CD4-positive, alpha-beta T cell treated with Interferon alpha-2 for 1 hour (primary cell): ENCODE measurements at places on chromosomes 7 and 10.

GRCh38 chr10:126185676-126186447 is 202.4 kb downstream of the ADAM12 start:
- no peak for DNase-seq

GRCh38 chr7:20541608-20542349 is 73.7 kb upstream of the ABCB5 start:
- DNase-seq: no peak

GRCh38 chr10:73494877-73495225 is 973 bp downstream of the PPP3CB start:
- no peak for DNase-seq

DNA sequence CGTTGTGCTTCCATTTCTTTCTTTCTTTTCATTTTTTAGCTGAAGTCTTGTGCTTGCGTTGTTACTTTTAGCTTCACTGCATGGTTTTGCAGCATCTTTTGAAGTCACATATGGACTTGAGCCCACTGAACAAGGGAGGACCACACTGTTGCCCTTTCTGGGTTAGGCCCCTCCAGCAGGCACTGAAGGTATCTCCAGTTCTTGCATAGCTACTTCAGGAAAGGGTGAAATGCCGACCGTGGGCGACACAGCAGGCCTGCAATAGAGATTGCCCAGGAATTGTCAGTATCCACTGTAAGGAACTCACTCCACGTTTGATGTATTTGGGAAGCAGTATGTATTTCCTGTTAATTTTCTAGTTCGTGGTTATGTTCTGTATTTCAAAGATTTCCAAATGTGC is 85.1 kb downstream of the WDR37 start:
- DNase-seq: no peak

DNA sequence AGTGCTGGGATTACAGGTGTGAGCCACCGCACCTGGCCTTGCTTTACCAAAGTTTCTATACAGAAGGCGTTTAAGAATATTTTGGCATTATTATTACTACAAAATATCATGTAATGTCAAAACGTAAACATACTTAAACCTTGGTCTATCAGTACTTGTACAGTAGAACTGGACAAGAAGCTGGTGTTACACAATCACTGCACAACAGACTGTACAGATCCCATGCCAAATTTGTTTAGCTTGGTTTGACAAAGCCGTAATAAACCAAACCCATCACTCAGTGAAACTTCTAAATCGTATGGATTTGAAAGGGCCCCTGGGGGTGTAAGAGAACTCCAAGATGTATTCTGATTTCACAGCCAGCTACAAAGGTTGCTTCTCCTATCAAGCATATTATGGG is 51.8 kb upstream of the RHEB start:
- no peak for DNase-seq

DNA sequence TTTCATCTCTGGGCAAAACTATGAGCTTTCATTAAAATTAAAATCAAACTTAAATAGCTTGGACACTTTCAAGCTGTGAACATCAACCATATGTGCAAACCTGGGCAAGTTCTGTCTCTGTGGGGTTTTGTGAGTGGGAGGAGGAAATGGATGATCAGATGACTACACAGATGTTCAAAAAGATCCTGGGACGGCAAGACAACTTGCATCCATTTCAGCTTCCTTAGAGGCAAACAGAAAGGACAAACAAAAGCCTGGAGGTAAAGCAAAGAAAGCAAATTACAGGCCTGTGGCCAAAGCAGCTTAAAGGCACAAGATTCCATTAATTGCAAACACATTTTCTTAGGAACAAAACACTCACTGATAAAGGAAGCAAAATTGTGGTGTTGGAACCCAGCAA is 222.2 kb downstream of the NEBL start:
- DNase-seq: no peak

DNA sequence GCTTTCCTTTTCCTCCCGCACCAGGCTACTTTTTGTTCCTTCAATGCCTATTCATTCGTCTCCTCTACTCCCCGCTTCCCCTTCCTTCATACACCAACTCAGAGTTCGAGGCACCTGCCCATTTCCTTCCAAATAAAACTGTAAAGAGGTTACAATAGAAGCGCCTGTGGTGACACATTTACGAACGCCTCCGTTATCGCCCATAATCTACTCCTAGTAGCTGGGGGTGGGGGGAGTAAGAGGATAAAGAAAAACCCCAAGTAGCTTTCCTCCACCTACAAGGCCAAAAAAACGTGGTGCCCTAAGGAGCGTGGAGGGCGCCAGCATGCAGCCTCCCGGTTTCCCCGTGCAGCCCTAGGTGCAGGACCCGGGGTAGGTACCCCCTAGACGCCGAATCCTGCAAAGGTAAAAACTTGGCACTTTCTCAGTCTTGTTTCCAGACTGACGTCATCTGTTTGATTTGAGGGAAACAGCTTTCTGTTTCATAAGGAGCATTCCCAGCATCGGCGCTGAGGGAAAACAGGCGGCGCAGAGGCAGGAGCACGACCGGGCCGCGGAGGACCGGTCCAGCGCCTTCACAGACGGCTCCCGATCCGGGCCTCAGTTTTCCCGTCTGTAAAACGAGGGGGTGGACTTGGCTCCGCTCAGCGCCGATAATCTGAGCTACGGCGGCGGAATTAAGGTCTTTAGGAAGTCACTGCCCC is 922 bp downstream of the PPA1 start:
- no peak for DNase-seq

DNA sequence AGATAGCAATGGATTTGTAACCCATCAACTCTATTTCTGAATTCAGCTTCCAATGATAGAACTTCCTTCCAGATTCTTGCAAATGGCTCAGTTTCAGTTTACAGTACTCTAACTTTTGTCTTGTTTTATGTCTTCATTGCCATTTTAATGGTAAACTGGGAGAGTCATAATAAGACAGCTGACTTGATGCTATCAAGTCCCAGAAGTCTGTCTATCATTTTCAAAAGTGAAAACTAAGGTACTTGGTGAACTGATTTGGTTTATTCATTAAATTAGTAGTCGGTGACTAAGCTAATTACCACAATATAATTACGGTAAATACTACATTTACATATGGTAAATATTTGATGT is 25.0 kb downstream of the RTKN2 start:
- peak; percentile 36 for DNase-seq

GRCh38 chr7:45188736-45189135 is 31.1 kb downstream of the RAMP3 start:
- no peak for DNase-seq

DNA sequence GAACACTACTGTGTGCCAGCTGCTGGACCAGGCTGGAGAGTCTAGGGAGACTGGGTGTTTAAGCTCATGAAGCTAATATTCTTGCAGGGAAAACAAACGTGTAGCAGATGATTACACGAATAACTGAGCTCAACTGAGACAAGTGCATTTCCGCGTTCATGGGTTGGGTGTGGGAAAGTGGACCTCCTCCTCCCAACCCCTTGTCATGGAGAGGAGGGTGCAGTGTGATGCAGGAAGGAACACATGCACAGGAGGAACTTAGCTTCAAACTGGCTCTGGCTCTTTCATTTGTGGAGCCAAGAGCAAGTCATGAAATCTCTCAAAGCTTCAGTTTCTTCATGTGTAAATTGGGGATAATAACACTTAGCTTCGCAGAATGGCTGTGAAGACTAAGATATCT is 204.3 kb downstream of the ARHGAP12 start:
- DNase-seq: no peak

GRCh38 chr10:125103466-125103865 is 56.9 kb downstream of the CTBP2 start:
- DNase-seq: no peak

DNA sequence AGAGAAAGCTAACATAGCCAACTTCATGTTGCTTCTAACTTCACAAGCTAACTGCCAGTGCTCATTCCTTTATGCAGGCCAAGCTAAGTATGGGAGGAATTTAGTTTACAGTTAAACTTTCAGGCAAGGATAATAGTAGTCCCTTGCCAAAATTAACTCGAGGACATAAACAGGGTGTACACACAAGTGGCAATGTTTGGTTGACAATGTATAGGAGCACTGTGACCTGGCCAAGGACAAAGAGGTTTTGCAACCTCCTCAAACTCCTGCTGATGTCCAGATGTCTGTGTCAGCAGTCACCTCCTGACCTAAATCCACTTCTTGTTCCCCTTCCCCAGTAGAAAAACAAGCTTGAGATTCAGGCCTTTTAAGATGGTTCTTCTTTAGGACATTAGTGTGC is 494.6 kb upstream of the KLF6 start:
- DNase-seq: no peak

GRCh38 chr10:14548474-14548873 is 217.8 kb upstream of the FRMD4A start:
- DNase-seq: no peak

GRCh38 chr7:101537935-101538595 is 91.0 kb downstream of the MYL10 start:
- DNase-seq: no peak

DNA sequence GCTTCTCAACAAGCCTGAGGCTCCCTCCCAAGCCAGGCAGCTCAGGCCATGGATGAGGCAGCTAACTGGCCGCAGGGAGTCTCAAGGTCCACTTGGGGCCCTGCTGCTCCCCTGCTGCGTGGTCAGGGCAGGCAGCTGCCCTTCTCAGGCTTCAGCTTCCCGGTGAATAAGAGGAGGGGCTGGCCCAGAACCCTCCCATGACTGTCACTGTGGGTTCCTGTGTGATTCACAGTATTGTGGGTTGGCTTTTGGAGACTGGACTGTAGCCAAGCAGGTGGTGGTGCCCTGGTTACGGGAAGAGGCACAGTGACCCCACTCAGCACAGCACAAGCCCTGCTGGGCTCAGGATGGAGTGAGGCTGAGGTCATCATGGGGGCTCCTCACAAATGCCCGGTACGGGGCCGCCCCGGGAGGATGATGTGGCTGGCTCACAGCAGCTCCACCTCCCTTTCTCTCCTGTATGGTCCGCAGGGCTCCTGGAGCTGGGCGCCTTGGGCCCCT is 189.8 kb downstream of the HECW1 start:
- no peak for DNase-seq

GRCh38 chr7:92808006-92808405 is 28.4 kb downstream of the CDK6 start:
- no peak for DNase-seq

DNA sequence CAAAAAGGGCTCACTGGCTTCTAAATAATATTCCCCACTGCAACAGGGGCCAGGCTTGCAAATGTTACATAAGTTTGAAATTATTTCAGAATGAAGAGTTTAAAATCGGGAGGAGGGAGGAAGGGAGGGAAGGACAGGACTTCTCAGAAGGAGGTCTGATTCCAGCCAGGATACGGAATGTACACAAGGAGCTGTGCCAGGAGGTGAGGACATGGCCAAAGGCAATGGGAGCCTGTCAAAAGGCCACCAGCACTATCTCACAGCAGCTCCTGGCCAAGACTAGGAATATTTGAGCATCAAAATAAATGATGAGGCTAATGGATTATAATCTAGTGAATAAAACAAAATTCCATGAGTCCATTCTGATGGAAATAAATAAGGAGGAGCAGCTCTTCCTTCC is 18.6 kb upstream of the DRGX start:
- DNase-seq: no peak

- no peak for DNase-seq
Measured at GRCh38 chr10:11110539-11110938, 92.9 kb downstream of the CELF2 start.

DNA sequence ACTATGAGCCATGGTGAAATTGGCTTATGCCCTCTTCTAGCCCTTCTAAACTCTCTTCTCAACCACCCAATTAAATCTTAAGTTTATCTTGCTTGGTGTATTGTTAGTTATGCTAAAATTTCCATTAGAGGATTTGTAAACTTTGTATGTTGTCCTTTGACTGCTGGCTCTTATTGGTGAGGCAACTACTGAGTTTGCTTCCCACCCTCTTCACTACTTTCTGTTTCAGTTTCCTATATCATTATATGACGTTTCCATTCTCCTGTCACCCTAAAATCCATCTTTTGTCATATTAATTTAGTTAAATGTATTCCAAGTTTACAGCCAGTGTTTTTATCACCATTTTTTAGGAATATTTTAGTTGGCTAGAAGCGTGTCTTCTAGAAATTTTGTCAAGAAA is 80.9 kb upstream of the VWC2 start:
- no peak for DNase-seq

GRCh38 chr7:34776748-34777358 is 118.8 kb downstream of the NPSR1 start:
- DNase-seq: no peak

DNA sequence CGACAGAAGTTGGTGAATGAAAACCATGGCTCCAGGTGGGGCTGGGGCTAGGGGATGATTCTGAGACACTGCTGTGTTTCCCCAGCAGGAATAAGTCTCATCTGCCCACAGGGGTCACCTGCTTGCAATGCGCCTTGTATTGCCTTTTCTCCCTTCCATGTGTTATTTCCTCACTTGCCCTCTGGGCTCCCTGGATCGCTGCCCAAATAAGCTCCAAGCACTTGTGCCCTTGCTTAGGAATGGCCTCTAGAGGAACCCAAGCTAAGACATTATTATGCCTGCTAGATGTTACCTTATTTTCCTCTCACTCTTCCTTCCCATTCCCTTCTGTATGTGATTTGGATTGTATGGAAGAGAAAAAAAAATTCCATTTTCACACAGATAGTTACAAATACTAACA is 24.8 kb upstream of the PLPP4 start:
- no peak for DNase-seq

DNA sequence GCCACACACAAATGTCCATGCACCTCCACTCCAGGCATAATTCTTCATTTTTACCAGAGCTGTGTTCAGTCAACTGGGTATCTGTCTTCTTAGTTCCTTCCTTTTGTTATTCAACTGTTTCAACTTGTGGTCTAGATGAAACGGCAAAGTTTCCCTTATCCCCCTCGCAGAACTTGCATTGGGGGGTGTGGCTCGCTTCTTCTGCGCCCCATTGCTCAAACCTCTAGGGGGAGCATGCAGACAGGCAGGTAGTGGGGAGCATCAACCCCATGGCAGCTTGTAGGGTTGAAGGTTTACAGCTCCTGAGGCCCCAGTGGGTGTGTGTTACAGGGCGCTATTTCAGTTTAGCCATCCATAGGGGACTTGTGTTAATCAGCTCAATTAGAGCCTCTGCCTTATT is 38.3 kb upstream of the COBL start:
- no peak for DNase-seq

DNA sequence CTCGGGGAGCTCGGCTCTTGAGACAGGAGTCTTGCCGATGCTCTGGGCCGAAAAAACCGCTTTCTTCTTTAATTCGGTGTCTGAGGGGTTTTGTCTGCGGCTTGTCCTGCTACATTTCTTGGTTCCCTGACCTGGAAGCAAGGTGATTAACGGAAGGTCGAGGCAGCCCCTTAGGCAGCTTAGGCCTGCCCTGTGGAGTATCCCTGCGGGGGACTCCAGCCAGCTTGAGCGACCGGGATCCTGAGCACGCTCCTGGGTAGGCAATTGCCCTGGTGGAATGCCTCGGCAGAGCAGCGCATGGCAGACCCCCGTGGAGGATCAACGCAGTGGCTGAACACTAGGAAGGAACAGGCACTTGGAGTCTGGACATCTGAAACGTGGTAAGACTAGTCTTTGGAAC is 30.5 kb upstream of the GHITM start:
- DNase-seq: no peak
